Epithelial cell of umbilical artery (primary cell): ENCODE measurements at places on chromosomes 6 and 20. TPM values are rescaled to one million over a fixed set of nuclear protein-coding genes. Genes with fewer than 3 reads are reported as not detected.

The CD83 gene
- total RNA-seq, result 0.32 and 1.2 TPM in 2 replicates

The SLC22A23 gene
- total RNA-seq, result 1.9 and 3.8 TPM in 2 replicates

The FLRT3 gene
- total RNA-seq, result under 0.01 and 0.46 TPM in 2 replicates

The ZNF334 gene
- under 0.01 and 1.7 TPM in 2 replicates for total RNA-seq

The LRRC73 gene
- total RNA-seq, result 0.15 and 0.32 TPM in 2 replicates

The CST9L gene
- total RNA-seq, result not detected in 2 replicates

The MYMX gene
- total RNA-seq, result under 0.01 TPM in 1 of 2 replicates, not detected in the other

The PLN gene
- total RNA-seq, result under 0.01 TPM in 1 of 2 replicates, not detected in the other

The GPLD1 gene
- total RNA-seq, result under 0.01 and 0.32 TPM in 2 replicates

The SDCBP2 gene
- 3.9 and 5.9 TPM in 2 replicates for total RNA-seq

The ATXN1 gene
- total RNA-seq, result 12.2 and 13.0 TPM in 2 replicates

The METTL24 gene
- total RNA-seq, result not detected in 2 replicates

The PIGU gene
- total RNA-seq, result 5.8 and 7.1 TPM in 2 replicates

The BHLHE23 gene
- total RNA-seq, result not detected in 2 replicates

The SPDEF gene
- not detected in 2 replicates for total RNA-seq

The EPB41L1 gene
- 0.97 and 4.9 TPM in 2 replicates for total RNA-seq

The SGK1 gene
- total RNA-seq, result 71.4 and 77.0 TPM in 2 replicates

The SLC13A3 gene
- total RNA-seq, result 0.15 and 0.32 TPM in 2 replicates

The ARMC12 gene
- total RNA-seq, result 0.30 TPM in 1 of 2 replicates, not detected in the other

The LY6G6D gene
- total RNA-seq, result not detected in 2 replicates

The ETV7 gene
- under 0.01 and 1.4 TPM in 2 replicates for total RNA-seq

The RCAN2 gene
- total RNA-seq, result 0.32 TPM in 1 of 2 replicates, not detected in the other
